ENCODE measurements at places on chromosomes 1 and 21. TPM values are rescaled to one million over a fixed set of nuclear protein-coding genes. Genes with fewer than 3 reads are reported as not detected.

The OR2L8 gene
- not detected for total RNA-seq

The NRIP1 gene
- total RNA-seq, result 73.8 TPM

The OR2G6 gene
- not detected for total RNA-seq

The GJA9 gene
- total RNA-seq, result not detected

The TMEM53 gene
- total RNA-seq, result 2.2 TPM

The SELP gene
- total RNA-seq, result not detected

The ADARB1 gene
- 39.8 TPM for total RNA-seq

The MSH4 gene
- under 0.01 TPM for total RNA-seq

The FAM167B gene
- 0.18 TPM for total RNA-seq

The SEMA6C gene
- total RNA-seq, result 0.56 TPM

The RAB3B gene
- 91.9 TPM for total RNA-seq

The PRR9 gene
- total RNA-seq, result not detected

The WNT2B gene
- 0.56 TPM for total RNA-seq

The SYPL2 gene
- under 0.01 TPM for total RNA-seq

The MYOM3 gene
- not detected for total RNA-seq

The NID1 gene
- total RNA-seq, result 21.9 TPM

The LDLRAD1 gene
- total RNA-seq, result not detected
